ENCODE measurements at places on chromosomes 11 and 22.

DNA sequence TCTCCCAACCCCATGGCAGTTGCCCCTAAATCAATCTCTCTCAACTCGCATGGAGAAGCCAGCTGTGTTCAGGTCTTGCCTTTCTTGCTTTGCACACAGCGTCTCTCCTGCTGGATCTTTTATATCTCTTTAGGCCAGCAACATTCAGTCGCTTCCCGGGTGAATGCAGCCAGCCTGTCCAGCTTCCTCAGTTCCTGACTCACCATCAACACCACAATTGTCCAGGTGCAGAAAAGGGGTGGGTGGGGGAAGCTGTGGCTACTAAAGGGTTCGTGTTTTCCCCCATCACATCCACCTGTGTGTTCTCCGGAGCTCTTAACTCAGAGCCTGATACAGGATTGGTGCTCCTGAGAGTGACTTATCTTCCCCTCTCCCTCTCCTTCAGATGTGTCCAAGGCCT, 116.5 kb downstream of the HIPK3 start:
- no peak for DNase-seq

DNA sequence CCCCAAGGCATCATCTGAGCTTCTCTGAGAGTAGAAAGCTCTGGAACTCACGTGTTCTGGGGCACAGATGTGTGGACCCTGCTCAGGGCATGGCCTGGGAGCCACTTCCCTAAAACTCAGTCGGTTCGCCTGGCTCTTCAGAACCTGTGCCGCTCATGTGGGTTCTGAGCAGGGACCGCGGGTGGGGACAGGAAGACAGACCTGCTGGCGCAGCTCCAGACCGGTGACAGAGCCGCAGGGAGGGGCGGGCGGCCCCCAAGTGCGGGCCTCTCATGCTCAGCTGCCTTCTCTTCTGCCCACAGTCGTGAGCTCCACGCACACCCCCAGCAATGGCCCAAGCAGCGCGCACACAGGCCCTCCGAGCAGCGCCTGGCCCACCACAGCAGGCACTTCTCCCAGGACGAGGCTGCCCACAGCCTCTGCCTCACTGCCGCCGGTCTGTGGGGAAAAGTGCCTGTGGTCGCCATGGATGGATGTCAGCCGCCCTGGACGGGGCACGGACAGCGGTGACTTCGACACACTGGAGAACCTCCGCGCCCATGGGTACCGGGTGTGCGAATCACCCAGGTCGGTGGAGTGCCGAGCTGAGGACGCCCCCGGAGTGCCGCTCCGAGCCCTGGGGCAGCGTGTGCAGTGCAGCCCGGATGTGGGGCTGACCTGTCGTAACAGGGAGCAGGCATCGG, 24.2 kb downstream of the MUC5AC start:
- no peak for DNase-seq

DNA sequence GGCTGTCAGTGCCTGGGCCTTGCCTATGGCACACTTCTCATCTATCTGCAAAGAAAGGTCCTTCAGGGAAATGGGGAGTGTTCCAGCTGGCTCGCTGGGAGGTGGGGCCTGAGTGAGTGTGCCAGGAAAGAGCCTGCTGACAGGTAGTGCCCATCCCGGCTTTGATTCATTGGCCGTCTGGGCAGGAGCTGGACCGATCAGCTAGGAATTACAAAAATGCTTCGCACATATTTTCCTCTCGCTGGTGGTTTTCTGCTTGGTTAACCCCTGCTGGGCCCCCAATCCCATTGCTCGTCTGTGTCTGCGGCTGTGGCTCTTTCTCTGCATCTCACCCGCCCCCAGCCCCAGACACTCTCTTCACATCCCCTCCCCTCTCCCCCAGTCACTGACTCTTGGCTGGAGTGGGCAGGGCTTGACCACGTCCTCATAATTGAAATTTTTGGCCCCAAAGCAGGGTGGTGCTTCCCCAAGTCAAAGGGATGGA, 10.8 kb downstream of the LIF start:
- DNase-seq: no peak

DNA sequence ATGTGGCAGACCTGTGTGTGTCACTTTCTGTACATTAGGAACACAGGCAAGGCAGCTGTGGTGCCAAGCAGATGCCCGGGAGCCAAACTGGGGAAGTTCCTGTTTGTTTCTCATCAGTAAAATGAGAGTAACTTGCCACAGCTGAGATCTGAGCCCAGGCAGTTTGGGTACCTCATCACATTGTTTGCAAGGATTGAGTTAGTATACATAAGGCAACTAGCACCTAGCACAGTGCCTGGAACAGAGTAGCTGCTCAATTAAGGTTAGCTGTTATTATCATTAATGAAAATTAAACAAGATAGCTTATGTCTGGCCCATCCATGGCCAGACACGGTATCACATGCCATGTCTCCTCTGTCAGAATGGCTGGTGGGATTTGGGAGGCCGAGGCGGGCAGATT, 7.8 kb downstream of the SOX10 start:
- DNase-seq: no peak

DNA sequence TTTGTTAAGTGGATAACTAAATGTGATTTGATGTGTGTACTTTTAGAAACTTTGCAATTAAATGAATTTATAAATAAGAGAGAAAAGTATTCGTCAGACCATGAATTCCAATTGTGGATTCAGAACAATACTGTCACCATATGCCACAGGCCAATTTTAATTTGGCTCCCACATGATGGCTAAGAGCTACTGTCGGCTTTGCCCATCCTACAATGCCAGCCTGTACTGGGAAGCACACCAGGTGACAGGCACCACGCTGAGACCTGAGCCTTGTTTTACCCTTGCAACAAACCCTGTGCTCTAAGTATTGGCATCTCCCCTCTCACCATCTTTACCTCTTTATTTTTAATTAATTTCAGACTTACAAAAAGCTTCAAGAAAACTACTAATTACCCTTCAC, 14.0 kb downstream of the RAB30 start:
- DNase-seq: no peak

All from AG09319 (cell line).